ENCODE measurements at places on chromosomes 3 and 15.

DNA sequence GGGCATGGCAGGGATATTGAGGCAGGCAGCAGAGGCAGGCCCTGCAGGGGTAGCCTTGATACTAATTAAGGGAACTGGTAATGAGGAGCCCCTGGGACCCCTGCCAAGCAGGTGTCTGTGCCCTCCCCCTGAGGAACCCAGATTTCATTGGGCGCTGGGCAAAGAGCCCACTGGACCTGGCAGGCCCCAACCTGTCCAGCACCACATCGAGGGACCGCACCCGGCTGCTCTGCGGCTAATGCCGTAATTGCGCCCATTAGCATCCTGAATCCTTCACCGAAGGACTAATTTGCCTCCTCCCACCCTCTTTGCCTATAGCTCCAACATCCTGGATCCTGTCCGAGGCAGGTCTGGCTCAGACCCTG is 13.7 kb upstream of the SEMA3B start:
- DNase-seq, result no peak

DNA sequence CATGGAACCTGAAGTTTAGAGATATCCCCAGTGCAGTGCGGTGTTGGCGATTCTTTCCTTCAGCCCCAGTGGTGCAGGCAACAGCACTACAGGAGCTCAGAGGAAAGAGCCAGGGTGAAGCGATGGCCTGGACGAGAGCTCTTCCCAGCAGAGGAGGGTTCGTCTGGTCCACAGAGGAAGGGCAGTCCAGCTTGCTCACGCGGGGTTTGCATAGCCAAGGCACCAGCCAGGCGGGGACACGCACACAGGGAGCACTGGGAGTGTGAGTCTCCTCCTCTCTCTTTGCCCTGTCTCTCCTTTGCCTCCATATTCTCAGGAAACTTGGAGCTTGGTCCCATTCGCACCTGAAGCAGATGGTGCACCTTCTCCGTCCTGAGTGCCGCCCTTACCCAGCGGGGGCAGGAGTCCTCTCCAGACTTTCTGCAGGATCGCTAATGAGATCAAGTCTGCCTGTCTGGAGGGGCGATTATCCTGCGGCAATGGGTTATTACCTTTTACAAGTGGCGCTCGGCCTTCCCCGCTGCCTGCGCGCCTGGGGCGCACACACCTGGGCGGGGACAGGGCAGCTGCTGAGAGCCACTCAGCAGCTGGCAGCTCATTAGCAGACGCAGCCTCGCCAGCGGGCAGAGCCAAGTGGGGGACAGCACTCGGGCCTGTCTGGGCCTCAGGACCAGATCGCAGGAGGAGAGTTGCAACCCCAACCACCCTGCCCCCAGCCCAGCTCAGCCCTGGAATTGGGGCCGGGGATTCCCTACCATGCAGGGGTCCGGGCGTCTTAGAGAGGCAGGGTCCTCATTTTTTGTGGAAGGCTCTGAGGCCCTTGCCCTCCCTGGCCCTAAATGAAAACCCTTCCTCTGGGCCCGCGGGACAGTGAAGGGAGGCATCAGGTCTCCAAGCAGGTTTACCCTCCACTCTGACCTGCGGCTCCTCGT is 119.0 kb upstream of the MEF2A start:
- DNase-seq, result no peak

DNA sequence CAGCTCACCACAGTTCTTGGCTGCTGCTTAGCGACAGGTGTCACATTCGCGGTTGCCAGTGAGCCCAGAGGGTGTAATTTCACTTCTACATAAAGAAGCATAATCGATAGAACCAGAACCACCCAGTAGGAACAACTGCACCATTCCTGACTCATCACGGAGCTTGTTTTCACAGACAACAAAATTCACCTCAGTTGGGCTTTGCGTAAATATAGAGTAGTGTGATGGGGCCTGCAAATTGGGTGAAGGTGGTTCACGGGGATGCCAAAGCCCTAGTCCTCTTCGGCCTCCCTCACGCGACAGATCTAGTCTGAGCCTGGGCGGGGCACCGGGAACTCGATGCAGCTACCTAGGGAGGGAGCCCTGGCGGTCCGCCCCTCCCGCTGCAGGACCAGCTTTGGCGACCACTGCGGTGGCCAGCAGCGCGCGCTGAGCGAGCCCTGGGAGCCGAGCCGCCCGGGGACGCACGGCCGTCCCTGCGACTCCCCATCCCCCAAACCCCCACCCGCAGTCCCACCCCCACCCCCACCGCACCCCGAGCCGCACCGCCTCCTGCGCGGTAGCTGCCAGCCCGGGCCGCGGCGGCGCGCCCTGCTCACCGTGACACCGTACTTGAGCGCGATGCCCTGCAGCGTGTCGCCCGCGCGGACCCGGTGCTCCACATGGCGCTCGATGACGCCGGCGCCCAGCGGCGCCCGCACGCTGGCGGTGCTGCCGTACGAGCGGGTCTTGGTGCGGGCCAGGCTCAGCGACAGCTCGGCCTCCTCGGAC is 519 bp downstream of the LYSMD2 start:
- peak; percentile 21 for DNase-seq

GRCh38 chr3:51617597-51617996 is 53.5 kb upstream of the TEX264 start:
- no peak for DNase-seq

- peak; percentile 69 for DNase-seq
Measured at GRCh38 chr15:71048913-71049675, 66.2 kb upstream of the THSD4 start.

DNA sequence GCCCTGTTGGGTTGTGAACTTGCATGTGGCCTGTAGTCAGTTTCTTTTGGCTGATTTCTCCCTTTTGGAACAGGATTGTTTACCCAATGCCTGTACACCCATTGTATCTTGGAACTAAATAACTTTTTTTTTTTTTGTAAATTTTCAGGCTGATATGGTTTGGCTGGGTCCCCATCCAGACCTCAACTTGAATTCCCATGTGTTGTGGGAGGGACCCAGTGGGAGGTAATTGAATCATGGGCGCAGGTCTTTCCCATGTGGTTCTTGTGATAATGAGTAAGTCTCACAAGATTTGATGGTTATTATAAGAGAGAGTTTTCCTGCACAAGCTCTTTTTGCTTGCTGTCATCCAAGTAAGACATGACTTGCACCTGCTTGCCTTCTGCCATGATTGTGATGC is 253.8 kb upstream of the GBE1 start:
- no peak for DNase-seq

DNA sequence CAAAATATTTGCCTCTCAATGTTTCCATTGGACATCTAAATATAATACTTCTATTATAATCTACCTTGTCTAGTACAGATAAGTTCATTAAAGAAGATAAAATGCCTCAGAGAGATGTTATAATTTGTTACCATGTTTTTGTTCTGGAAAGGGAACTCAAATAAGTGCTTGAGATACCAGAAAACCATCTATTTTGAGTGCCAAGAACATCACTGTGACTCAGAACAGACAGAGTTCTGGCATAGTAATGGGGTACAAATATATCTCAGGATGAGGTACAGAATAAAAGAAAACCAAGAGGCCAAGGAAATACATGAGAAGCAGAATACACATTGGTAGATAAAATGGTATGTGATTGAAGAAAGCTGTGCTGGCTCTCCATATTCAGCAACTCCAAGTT is 58.9 kb downstream of the IMPG2 start:
- no peak for DNase-seq
